Kidney (tissue), 22 donors: ENCODE measurements at places on chromosomes 1 and 21. TPM values are rescaled to one million over a fixed set of nuclear protein-coding genes. Genes with fewer than 3 reads are reported as not detected.
A peak's percentile ranks its signal among the peaks of the same experiment; 100 is the strongest.

DNA sequence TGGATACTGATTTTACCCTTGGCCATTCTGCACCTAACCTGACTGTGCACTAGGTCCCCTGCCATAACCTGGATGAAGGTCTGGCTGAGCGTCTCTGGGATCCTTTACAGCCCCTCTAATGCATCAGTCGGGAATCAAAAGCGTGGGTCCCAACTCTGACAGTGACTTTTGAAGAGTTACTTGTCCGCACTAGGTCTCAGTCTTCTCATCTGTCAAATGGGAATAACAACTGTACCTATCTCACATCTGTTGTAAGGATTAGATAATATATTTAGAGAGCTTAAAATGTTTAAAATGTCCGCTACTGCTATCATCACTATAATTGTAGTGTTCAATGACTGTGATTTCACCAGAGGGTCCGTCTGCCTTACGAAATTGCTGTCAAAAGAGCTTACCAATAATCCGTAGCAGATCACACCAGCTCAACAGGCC, 746 bp downstream of the TADA1 start:
- H3K4me1 ChIP-seq = peaks cover 6% of the 10 kb centered on the region
- no peaks in the 10 kb centered on the region for H3K36me3 ChIP-seq
- peak overlapping the region; percentile 89 for H3K27ac ChIP-seq

GRCh38 chr1:243713470-243714186, 136.4 kb downstream of the AKT3 start:
- peak; percentile 31 for DNase-seq
- no peaks in the 10 kb centered on the region for H3K4me1 ChIP-seq
- no peak overlapping the region for H3K27ac ChIP-seq
- H3K4me3 ChIP-seq = peak overlapping the region; percentile 54

The S100A14 gene
- 75.9 TPM for total RNA-seq

DNA sequence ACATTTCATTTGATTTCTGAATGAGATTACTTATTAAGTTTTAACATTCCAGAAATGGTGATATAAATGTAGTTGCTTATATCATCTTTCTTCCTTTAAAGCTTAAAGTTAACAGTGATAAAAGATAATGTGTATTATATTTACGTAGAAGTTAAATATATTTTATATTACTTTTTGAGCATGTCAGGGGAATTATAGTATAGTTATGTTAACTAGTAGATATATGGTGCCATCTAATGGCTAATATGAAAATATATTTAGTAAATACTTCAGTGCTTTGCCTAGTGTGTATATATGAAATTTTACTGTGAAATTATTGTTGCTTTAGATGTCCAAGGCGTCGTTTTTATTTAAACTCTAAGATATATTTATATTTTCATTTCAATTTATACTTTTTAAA, 51.5 kb downstream of the SYT14 start:
- no peak overlapping the region for H3K27ac ChIP-seq
- H3K36me3 ChIP-seq = no peaks in the 10 kb centered on the region
- H3K27me3 ChIP-seq = no peaks in the 10 kb centered on the region
- no peak for DNase-seq
- no peaks in the 10 kb centered on the region for H3K4me1 ChIP-seq

- H3K36me3 ChIP-seq = no peaks in the 10 kb centered on the region
- H3K4me3 ChIP-seq = no peak overlapping the region
- H3K27me3 ChIP-seq = no peaks in the 10 kb centered on the region
- no peak overlapping the region for H3K27ac ChIP-seq
- no peaks in the 10 kb centered on the region for H3K4me1 ChIP-seq
- peak; percentile 48 for DNase-seq
Observed at GRCh38 chr1:30763651-30764248, 6.2 kb upstream of the LAPTM5 start.

GRCh38 chr1:53330819-53331218, 2.9 kb upstream of the LRP8 start:
- H3K27me3 ChIP-seq = no peaks in the 10 kb centered on the region
- H3K36me3 ChIP-seq = no peaks in the 10 kb centered on the region

DNA sequence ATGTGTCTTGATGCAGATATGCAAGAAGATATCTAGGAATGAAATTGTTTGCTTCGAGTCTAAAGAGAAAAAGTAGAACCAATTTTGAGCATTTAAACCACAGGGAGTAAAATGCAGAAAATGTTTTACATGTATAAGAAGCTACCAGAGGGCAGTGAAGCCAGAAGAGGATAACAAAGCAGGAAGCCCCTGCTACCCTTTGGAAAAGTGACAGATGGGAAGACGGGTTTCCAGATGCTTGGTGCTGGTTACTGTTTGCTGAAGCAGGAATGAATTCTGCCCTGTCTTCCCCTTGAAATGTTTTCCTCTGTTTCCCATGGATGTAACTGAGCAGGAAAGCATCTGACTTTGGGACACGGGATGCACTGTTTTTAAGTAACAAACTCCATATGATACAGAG, 822.2 kb downstream of the MRPL39 start:
- no peaks in the 10 kb centered on the region for H3K27me3 ChIP-seq
- no peak overlapping the region for H3K27ac ChIP-seq
- DNase-seq = no peak
- no peaks in the 10 kb centered on the region for H3K4me1 ChIP-seq
- H3K4me3 ChIP-seq = no peak overlapping the region
- no peaks in the 10 kb centered on the region for H3K36me3 ChIP-seq

DNA sequence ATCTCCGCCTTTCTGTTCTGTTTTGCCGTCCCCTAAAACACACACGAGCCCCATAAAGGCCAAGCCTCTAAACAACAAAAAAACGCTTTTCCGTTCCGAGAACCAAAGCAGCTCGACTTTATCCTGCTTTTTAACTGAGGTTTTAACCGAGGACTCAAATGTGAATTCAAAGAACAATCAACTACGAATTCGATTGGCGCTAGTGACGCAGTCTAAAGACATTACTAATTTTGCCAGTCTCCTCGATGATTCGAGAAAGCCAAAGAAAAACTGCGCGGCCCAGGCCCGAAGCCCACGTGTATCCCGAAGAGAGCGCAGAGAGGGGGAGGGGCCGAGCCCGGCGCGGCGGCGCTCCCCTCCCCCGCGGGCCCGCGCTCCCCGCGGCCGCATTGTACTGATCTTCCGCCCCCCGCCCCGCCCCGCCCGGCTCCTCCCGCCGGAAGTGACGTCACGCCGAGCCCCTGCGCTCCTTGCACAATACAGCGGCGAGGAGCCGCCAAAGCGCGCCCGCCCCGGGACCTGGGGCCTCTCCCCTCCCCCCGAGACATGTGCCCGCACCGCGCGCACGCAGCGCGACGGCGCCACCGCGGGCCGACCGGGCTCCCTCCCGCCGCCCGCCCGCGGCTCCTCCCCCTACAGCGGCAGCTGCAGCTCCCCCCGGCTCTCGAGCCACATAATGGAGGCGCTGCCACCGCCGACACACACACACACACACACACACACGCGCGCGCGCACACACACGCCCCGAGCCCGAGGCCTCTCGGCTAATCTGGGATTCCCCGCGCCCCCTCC, 1.4 kb downstream of the HNRNPU start:
- H3K36me3 ChIP-seq = peaks cover 24% of the 10 kb centered on the region
- H3K27ac ChIP-seq = peak overlapping the region; percentile 99
- peak; percentile 98 for DNase-seq
- no peaks in the 10 kb centered on the region for H3K27me3 ChIP-seq

The ZNF436 gene
- total RNA-seq = 19.8 TPM

The DYNLT5 gene
- total RNA-seq = 1.4 TPM

The OR2M3 gene
- not detected for total RNA-seq

DNA sequence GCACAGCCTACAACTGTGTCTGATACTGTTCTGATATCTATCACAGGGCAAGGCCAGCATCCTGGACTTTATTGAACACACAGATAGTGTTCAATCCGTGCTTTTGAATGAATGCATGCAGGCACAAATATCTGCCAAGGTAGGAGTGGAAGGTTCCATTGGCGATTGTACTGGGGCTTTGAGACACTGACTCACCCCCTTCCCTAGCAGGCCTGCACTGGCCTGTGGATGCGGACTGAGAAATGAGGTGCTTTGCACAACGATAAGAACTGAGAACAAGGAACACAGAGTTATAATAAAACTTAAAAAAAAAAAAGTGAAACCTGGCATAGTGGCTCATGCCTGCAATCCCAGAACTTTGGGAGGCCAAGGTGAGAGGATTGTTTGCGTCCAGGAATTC, 62.4 kb upstream of the NGF start:
- no peak overlapping the region for H3K27ac ChIP-seq
- H3K4me1 ChIP-seq = no peaks in the 10 kb centered on the region
- DNase-seq = no peak
- no peaks in the 10 kb centered on the region for H3K36me3 ChIP-seq
- H3K4me3 ChIP-seq = no peak overlapping the region

The KCNJ6 gene
- 0.06 TPM for total RNA-seq

GRCh38 chr1:24545662-24546061, 10.2 kb upstream of the NCMAP start:
- no peaks in the 10 kb centered on the region for H3K27me3 ChIP-seq
- H3K27ac ChIP-seq = no peak overlapping the region
- peaks cover 5% of the 10 kb centered on the region for H3K4me1 ChIP-seq
- H3K36me3 ChIP-seq = no peaks in the 10 kb centered on the region

DNA sequence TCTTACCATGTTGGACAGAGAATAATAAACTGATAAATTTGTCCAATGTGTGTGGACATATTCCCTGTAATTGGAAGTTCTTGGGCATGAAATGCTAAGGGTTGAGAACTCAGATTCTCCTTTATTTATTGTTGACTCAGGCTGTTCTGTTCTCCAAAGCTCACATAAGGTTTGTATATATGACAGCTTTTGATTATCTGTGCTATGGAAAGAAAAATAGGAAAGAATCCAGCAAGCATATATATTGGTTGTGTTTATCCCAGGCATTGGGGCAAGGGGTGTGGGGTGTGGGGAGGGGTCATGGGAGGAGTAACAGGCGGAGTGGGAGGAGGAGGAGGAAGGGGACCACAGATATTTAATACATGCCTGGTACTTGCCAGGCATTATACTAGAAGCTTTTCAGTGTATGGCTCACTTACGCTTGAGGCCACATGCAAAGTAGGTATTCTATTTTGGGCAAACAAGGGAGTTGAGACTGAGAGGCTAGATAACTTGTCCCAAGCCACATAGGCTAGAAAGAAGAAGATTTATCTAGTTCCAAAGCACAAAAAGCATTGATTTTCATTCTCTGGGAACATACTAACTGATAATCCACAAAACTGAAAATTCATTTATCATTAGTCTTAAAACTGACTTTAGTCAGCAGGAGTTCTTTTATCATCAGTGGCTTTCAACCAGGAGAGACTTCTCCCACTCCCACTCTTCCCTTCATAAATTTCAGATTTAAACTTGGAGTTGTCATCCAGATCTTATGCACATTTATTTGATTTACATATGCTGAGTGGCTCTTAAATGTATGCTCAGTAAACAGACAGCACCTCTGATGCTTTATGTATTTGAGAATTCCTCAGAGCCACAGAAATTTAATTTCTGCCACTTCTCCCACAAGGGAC, 27.2 kb downstream of the NGF start:
- no peak overlapping the region for H3K4me3 ChIP-seq
- DNase-seq = no peak
- H3K27me3 ChIP-seq = no peaks in the 10 kb centered on the region
- H3K4me1 ChIP-seq = peaks cover 5% of the 10 kb centered on the region
- H3K36me3 ChIP-seq = no peaks in the 10 kb centered on the region

The HAO2 gene
- 1.9 TPM for total RNA-seq

The ERICH3 gene
- 0.50 TPM for total RNA-seq
